ENCODE measurements at places on chromosomes 4 and X. TPM values are rescaled to one million over a fixed set of nuclear protein-coding genes. Genes with fewer than 3 reads are reported as not detected.

DNA sequence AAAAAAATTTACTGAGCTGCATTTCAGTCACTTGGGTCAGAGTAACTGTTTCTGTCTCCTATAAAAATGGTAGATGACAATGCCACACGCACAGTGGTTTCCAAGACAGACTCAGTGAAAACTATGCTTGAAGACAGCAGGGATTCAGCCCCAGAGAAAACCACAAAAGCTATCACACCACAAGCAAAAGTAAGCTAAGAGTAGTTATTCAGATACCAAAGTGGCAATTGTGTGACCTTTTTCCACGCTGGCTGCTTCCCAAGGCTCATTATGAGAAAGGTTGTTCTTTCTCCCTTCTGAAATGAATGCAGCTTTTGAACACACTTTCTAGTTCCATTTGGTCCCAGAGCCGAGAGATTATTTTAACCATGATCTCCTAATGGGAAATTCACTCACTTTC lies 46.4 kb upstream of the GPM6B start:
- H3K36me3 ChIP-seq = no peaks in the 10 kb centered on the region
- H3K27me3 ChIP-seq = no peaks in the 10 kb centered on the region
- H3K27ac ChIP-seq = no peak overlapping the region
- no peaks in the 10 kb centered on the region for H3K4me1 ChIP-seq
- no peak for DNase-seq

DNA sequence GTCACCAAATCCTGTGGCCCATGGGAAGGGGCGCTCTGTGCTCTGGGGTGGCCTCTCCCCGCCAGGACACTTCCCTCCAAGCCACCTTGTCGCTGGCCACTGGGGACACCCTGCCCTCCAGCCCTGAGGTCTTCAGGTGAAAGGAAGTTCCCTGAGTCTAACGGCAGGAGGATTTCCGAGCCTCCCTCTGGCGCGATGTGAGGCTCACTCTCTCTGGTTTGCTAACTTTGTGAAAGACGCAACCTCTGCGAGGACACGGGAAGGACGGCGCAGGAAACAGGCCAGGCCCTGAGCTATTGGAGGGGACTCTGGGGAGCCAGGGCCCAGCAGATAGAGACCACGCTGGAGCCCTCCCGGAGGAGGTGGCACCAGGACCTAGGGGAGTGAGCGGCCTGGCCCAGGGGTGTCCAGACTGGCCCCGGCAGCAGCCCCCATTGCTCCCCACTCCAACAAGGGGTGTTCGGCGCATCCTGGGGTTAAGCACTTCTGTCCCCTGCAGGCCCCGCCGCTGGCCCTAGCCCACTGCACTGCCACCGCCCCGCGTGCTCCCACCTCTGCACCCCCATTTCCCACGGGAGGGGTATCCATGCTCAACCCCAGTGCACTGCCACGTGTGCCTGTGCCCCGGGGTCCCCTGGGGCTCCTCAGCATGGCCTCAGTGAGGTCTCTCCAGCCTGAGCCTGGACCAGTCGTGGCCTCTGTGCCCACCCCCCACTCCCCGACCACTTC lies 72.2 kb upstream of the MXD4 start:
- no peak for DNase-seq
- no peak overlapping the region for H3K4me3 ChIP-seq
- H3K27ac ChIP-seq = no peak overlapping the region
- H3K4me1 ChIP-seq = no peaks in the 10 kb centered on the region
- H3K27me3 ChIP-seq = peaks cover 6% of the 10 kb centered on the region

TMEM150C gene
- 7.8 TPM for total RNA-seq

GPC3 gene
- 628 TPM for total RNA-seq

DNA sequence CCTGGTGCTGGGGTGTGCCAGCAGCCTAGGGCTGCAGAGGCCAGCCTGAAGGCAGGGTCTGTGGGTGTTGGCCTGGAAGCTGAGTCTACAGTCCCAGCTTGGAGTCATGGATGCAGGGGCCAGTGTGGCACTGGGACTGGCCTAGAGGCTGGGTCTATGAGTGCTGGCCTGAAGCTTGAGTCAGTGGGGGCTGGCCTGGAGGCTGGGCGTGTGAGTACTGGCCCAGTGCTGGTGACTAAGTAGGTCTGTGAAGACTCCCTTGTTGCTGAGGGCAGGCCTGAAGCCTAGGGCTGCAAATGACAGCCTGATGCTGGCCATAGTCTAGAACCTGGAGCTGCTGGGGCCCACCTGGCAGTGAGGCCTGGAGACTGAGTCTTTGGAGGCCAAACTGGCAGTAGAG lies 31.3 kb upstream of the ALG13 start:
- H3K4me3 ChIP-seq = no peak overlapping the region
- no peaks in the 10 kb centered on the region for H3K36me3 ChIP-seq
- H3K27me3 ChIP-seq = no peaks in the 10 kb centered on the region
- H3K27ac ChIP-seq = no peak overlapping the region

DNA sequence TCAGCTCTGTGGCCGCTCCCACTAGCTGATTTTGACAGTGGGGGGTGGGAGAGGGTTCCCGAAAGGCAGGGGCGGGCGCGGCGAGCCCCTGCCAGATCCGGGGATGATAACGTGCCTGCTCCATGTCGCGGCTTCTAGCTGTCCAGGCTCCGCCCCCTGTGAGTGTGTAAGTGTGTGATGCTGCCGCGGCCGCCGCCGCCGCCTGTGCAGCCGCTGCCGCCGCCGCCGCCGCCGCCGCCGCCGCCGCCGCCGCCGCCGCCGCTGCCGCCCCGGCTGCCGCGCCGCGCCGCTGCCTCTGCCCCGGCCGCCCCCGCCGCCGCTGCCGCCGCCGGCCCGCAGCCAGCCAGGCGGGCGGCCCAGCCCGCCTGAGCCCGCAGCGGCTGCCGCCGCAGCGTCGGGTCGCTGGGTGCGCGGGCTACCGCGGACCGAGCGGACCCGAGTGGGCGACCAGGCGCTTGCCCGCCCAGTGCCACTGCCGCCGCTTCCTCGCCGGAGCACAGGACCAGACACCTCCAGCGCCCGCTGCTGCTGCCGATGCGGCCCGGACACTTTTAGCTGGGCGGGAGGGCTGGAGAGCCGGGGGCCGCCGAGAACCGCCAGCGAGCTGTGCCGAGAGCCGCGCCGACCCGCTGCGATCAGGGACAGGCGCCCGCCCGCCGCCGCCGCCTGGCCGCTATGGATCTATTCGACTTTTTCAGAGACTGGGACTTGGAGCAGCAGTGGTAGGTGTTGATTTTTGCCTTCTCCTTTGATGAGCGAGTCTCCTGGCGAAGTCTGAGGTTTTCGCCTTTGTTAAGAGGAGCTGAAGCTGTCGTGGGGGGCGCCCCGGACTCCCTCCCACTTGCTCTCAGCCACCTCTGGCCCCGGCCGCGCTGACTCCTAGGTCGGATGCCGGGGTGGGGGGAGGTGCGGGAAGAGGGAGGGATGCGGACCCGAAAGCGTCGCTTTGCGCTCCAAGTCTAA lies at the start of gene AFF2:
AFF2 (plus strand) TSS at position 195 of the 963 bp plus-strand sequence; CDS start at position 676, 481 bp downstream.
- H3K4me3 ChIP-seq = peak within 1 kb of the TSS; percentile 87
- no peaks in the 10 kb centered on the region for H3K36me3 ChIP-seq
- H3K4me1 ChIP-seq = peaks cover 4% of the 10 kb centered on the region
- H3K27ac ChIP-seq = no peak within 1 kb of the TSS
- DNase-seq = peak; percentile 71

XAGE1A gene
- total RNA-seq = not detected

DCHS2 gene
- total RNA-seq = 0.76 TPM

- no peak for DNase-seq
- no peaks in the 10 kb centered on the region for H3K4me1 ChIP-seq
- no peaks in the 10 kb centered on the region for H3K27me3 ChIP-seq
Observed at GRCh38 chr4:36590343-36590742, 308.9 kb downstream of the DTHD1 start.

- H3K36me3 ChIP-seq = peaks cover 7% of the 10 kb centered on the region
- peak overlapping the region; percentile 78 for H3K27ac ChIP-seq
- H3K27me3 ChIP-seq = no peaks in the 10 kb centered on the region
- peaks cover 19% of the 10 kb centered on the region for H3K4me1 ChIP-seq
- H3K4me3 ChIP-seq = peak overlapping the region; percentile 18
Observed at GRCh38 chr4:76233529-76233928, 18.0 kb upstream of the FAM47E start.

- no peaks in the 10 kb centered on the region for H3K27me3 ChIP-seq
- DNase-seq = peak; percentile 39
- H3K4me3 ChIP-seq = no peak overlapping the region
- H3K4me1 ChIP-seq = peaks cover 12% of the 10 kb centered on the region
- peak overlapping the region; percentile 59 for H3K27ac ChIP-seq
Observed at GRCh38 chrX:53005327-53005726, 43.3 kb upstream of the GPR173 start.

GRCh38 chr4:41934514-41934900 lies 722 bp upstream of the TMEM33 start:
- peak overlapping the region; percentile 97 for H3K27ac ChIP-seq
- H3K4me1 ChIP-seq = peaks cover 21% of the 10 kb centered on the region
- DNase-seq = no peak
- H3K36me3 ChIP-seq = peaks cover 16% of the 10 kb centered on the region
- peak overlapping the region; percentile 98 for H3K4me3 ChIP-seq

DNA sequence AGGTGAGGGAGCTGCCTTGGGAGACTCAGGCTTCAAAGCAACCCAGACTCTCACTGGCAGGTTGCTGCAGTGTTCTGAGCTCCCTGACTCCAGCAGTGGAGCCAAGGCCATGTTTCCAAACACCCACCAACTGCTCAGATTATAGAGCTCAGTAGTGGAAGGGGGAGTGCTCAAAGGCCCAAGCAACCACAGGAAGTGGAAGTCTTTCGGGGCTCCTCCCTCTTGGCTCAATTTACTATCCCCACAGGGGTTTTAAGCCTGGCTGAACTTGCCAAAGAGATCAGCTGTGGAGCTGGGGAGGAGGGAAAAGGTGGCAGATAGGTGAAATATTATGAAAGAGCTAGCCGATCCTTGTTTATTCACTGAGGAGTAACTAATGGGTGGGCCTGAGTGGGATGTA lies 82.5 kb downstream of the HPRT1 start:
- H3K4me1 ChIP-seq = peaks cover 25% of the 10 kb centered on the region
- H3K36me3 ChIP-seq = no peaks in the 10 kb centered on the region
- peak overlapping the region; percentile 63 for H3K4me3 ChIP-seq
- H3K27me3 ChIP-seq = peaks cover 6% of the 10 kb centered on the region
- no peak for DNase-seq

- H3K4me1 ChIP-seq = no peaks in the 10 kb centered on the region
- no peak for DNase-seq
- H3K27ac ChIP-seq = no peak overlapping the region
Observed at GRCh38 chrX:38102875-38103274, 96.5 kb downstream of the SYTL5 start.

CT83 gene
- total RNA-seq = 2.1 TPM

GRCh38 chrX:16445166-16445752 lies 204.7 kb upstream of the S100G start:
- H3K36me3 ChIP-seq = no peaks in the 10 kb centered on the region
- H3K4me1 ChIP-seq = no peaks in the 10 kb centered on the region
- DNase-seq = no peak
- H3K27ac ChIP-seq = no peak overlapping the region
- no peaks in the 10 kb centered on the region for H3K27me3 ChIP-seq

IL15 gene
- total RNA-seq = 0.77 TPM

DNA sequence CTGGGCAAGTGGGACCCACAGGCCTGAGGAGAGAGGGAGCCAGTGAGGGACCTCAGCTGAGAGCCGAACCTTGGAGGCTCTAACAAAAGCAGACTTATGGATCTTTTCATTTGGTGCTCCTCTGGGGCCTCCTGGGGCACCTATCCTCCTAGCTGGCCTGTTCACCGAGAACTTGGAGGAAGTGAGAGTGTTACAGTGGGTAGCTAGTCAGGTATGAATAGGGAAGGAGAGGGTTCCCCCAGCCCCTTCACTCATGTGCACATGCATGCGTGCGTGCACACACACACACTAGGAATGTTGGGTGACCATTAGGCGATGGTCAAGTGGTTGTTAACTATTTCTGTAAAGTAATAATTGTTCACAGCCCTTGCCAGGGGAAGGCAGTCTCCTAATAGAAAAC lies 18.6 kb upstream of the TMEM185A start:
- DNase-seq = no peak
- H3K4me3 ChIP-seq = no peak overlapping the region
- H3K27ac ChIP-seq = no peak overlapping the region
- H3K36me3 ChIP-seq = no peaks in the 10 kb centered on the region

GRCh38 chrX:30593440-30594200 lies 16.1 kb upstream of the TASL start:
- H3K27me3 ChIP-seq = no peaks in the 10 kb centered on the region
- DNase-seq = no peak
- H3K27ac ChIP-seq = no peak overlapping the region
- H3K4me1 ChIP-seq = no peaks in the 10 kb centered on the region
- H3K36me3 ChIP-seq = no peaks in the 10 kb centered on the region

DNA sequence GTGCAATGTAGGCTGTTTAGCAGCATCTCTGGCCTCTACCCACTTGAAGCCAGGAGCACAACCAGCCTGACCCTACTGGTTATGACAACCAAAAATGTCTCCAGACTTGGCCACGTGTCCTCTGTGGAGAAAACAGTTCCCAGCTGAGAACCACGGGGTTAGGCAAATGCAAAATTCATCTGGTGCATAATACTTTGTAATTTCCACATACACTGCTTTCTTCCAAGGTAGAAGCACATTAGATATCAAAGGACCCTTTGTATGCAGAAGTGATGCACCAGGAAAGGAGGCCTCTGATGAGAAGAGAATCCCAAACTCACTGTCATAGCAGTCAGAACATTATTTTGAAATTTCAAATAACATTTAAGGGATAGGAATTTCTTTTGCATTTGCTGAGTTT lies 26.3 kb downstream of the MFAP3L start:
- no peak overlapping the region for H3K27ac ChIP-seq
- DNase-seq = no peak
- no peaks in the 10 kb centered on the region for H3K27me3 ChIP-seq
- no peak overlapping the region for H3K4me3 ChIP-seq

GRCh38 chr4:166363198-166363597 lies 490.2 kb downstream of the TLL1 start:
- H3K27ac ChIP-seq = no peak overlapping the region
- no peaks in the 10 kb centered on the region for H3K27me3 ChIP-seq
- H3K36me3 ChIP-seq = no peaks in the 10 kb centered on the region

DNA sequence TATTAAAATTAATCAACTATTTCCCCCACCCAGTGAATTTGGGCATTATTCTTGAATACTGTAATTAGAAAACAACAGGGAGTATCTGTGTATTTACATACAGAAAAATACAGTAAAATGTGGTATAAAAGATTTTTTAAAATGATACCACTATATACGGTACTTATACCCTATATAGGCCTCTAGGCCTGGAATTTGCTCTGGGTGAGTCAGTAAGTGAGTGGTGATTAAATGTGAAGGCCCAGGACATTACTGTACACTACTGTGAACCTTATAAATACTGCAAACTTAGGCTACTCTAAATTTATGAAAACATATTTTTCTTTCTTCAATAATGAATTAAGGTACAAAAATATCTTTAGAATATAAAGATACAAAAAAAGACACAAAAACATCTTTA lies 6.3 kb upstream of the CSN3 start:
- H3K27me3 ChIP-seq = no peaks in the 10 kb centered on the region
- no peaks in the 10 kb centered on the region for H3K36me3 ChIP-seq
- DNase-seq = no peak
- no peaks in the 10 kb centered on the region for H3K4me1 ChIP-seq
- H3K27ac ChIP-seq = no peak overlapping the region
- no peak overlapping the region for H3K4me3 ChIP-seq

DNA sequence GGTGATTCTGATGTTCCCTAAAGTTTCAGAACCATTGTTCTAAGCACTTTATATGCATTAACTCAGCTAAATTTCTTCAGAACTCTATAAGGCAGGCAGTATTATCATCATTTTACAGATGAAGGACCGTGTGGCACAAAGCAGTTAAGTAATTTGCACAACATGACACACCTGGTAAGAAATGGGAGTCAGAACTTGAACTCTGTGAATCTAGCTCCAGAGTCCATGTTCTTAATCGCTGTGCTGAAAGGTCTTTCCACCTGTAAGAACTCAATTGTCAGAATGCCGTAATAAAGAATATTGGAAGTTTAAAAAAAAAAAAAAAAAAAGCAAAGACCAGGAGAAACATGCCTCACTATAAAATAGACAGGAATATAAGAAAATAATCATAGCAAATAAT lies 9.2 kb downstream of the HUWE1 start:
- H3K4me3 ChIP-seq = no peak overlapping the region
- DNase-seq = no peak
- H3K4me1 ChIP-seq = peaks cover 3% of the 10 kb centered on the region
- H3K27ac ChIP-seq = no peak overlapping the region
- H3K36me3 ChIP-seq = peaks cover 8% of the 10 kb centered on the region

All from type B pancreatic cell (in vitro differentiated cells).